D721Med (cell line): ENCODE measurements at places on chromosomes 16 and 17.

- DNase-seq = no peak
These were observed 1.1 kb downstream of the SLC12A4 start for GRCh38 chr16:67967183-67967957.

DNA sequence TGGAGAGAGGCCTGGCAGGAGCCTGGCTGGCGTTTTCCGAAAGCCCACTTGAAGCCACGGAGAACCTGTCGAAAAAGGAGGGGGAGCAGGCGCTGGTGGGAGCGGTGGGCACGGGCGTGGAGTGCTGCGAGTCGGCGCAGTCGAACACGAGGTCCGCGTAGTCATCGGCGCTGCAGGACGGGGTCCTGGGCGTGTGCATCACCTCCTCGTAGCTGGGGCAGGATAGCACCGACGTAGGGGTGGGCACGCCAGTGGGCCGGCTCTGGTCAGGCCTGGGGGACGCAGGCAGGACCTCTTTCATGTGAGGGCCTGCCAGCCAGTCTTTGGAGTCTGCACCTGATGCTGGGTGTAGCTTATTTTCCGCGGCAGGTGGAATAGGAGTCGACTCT lies 63.7 kb downstream of the ZNF778 start:
- no peak for DNase-seq

- DNase-seq = no peak
These were observed 741.1 kb upstream of the EEF2KMT start for GRCh38 chr16:5838725-5839124.

GRCh38 chr17:27530764-27531391 lies 74.6 kb downstream of the KSR1 start:
- no peak for DNase-seq

GRCh38 chr17:36936455-36937000 lies 747 bp upstream of the LHX1 start:
- DNase-seq = no peak

DNA sequence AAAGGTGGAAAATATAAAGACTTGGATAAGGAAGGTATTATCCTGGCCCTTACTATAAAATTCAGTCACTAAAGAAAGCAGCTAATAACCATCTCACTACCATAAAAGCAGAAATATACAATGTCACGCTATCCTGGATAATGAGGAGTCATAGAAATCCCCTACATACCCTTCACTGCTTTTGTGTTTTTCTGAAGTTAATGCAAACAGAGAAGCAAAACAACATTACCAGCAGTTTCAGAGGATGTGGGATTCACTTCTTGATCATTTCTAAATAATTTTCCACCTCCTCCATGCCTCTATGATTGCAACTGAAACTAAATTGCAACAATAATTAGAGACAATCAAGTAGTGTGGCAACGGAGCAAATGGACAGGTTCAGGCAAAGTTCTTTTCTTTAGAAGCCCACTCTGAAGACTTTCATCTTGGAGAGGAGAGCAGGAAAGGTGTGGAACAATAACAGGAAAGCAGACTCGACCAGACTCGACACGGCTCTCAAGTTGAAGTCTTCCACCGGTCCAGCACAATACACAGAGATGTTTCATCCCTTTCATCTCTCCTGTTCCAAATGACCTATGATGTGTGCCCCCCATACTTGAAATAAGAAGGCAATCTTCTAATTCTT lies 10.2 kb downstream of the CYTH1 start:
- DNase-seq = no peak

GRCh38 chr17:74239172-74239571 lies 25.8 kb downstream of the TTYH2 start:
- no peak for DNase-seq

DNA sequence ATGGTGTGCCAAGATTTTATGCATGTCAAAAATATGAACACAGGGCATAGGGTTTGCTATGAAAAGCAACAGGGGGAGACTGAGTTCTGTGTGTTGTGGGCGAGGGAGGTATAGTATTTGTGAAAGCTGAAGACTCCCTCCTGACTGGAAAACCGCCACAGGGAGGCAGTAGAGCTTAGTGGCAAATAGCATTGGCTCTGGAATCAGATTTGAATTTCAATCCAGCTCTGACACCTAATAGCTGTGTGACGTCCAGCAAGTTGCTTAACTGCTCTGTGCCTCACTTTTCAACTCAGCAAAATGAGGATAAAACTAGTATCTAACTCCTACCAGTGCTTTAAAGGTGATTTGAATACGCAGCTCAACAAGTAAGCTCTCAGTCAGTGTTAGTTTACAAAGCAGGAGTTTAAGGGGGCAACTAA lies 22.0 kb downstream of the KPNA2 start:
- DNase-seq = no peak

DNA sequence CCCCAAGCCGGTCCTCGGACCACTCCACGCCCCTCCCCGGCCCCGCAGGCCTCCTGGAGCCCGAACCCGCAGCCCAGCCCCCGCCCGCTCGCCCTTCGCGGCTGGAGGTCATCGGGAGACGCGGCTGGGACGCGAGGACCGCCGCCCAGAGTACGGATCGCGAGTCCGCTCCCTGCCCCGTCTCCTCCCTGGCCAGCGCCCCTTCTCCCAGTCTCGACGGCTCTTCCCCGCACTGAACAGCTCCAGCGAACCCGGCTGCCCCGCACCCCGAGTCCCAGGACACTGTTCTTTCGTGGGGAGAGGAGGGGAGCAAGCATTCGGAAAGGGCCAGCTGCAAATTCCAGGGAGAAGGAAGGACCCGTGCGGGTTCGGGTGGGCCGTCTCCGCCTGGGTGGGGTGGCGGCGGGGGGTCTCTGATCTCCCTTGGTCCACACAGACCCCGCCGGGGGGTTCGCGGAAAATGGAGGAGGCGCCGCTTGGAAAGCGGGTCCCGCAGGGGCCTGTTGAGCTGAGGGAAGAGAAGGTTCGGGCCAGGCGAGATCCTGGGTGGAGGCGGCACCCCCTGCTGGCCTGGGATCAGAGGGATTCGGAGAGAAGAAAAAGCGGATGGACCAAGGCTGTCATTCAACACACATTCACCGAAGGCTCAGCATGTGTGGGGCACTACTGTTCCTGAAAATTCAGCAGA lies 632 bp upstream of the RTN4RL1 start:
- peak; percentile 79 for DNase-seq

DNA sequence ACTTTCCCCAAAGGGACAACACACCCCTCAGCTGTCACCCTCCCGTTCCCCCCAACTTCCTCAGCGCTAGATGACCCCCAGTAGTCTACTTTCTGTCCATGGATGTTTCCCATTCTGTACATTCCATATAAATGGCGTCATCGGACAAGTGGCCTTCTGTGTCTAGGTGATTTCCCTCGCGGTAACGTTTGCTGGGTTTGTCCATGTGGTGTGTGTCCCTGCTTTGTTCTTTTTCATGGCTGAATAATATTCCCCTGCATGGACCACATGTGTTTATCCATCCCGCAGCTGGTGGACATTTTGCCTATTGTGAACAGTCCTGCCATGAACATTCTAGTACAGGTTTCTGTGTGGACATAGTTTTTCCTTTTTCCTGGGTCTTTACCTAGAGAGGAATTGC lies 7.3 kb upstream of the TEDC2 start:
- DNase-seq = no peak

GRCh38 chr17:8162233-8162996 lies at the start of gene VAMP2:
TSS of gene VAMP2 (minus strand) at chr17:8162948. CDS start at chr17:8162879, 69 bp downstream.
- no peak for DNase-seq

- DNase-seq = no peak
These were observed 3.0 kb downstream of the SALL1 start for GRCh38 chr16:51147776-51148677.

DNA sequence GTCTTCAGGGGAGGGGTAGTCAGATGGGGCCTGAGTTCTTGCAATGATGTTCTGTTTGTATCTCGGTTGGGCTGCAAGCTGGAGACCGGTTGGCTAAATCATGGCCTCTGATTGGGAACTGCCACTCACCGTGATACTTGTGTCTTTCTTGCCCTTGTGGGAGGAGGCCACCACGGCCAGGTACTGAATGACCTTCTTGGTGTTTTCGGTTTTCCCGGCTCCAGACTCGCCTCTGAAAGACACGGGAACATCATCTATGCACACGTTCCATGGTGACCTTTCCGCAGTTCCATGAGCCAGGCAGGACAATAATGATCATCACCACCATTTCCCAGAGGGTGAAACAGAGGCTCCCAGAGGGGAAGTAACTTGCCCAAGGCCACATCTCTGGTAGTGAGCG lies 70.3 kb downstream of the MYH11 start:
- DNase-seq = no peak

DNA sequence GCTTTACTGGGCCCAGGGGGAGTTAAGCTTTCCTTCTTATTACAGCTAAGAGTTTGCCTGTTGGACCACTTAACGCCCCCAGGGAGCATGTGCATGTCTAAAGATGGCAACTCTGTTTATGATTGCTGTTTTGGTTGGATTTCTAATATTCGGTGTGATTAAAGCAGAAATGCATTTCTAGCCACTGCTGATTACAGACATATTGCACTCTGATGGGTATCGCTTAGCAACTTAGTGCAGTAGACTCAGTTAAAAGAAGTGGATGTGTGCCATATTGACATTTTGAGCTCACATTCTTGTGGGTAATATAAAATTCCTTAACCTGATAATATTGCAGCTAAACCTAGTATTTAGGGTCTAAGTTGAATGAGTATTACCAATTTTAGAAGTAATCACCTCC lies 4.2 kb downstream of the NF1 start:
- no peak for DNase-seq

GRCh38 chr16:89242795-89243200 lies 25.3 kb downstream of the ZNF778 start:
- no peak for DNase-seq

- DNase-seq = no peak
These were observed 110.0 kb upstream of the CIBAR2 start for GRCh38 chr16:85222155-85222863.

DNA sequence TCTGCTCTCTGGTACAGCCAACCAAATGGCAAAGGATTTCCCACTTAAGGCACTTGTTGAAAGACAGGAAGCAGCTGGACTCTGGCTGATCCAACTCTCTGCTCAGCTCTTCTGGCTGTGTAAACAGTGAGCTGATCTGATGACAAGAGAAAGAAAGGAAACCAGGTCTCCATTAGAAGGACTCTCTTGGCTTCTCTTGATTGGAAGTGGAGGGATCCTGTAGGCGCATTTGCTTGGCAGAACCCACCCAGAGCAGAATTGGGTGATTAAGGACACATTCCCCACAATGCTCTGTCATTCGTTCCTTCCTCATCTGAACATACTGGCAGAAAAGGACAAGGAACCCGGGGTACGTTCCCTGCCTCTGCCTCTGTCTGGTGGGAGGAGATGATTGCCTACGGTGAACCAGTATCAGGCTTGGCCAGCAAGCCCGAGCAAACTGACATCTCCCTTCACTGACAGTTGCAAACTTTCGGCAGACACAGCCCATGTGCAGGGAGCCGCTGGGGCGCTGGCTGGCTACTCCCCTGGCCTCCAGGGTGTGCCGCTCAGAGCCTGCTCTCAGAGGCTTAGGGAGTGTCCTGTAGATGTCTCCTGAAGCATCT lies 29.1 kb downstream of the LDHD start:
- DNase-seq = no peak

DNA sequence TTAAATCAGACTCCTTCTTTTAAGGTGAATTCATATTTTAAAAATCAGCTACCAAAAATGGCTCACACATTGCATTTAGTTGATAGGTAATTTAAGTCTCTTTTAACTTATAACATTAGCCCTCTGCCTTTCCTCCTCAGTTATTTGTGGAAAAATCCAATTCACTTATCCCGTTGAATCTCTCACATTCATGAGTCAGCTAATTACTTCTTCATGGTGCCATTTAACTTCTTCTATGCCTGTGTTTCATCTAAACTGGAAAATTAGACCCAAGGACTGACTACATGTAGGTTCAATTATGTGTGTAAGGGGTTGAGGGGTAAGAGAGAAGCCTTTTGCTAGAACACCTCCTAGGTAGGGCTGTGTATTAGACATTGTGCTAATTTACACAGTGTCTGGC lies 18.4 kb upstream of the SLFN5 start:
- DNase-seq = no peak

DNA sequence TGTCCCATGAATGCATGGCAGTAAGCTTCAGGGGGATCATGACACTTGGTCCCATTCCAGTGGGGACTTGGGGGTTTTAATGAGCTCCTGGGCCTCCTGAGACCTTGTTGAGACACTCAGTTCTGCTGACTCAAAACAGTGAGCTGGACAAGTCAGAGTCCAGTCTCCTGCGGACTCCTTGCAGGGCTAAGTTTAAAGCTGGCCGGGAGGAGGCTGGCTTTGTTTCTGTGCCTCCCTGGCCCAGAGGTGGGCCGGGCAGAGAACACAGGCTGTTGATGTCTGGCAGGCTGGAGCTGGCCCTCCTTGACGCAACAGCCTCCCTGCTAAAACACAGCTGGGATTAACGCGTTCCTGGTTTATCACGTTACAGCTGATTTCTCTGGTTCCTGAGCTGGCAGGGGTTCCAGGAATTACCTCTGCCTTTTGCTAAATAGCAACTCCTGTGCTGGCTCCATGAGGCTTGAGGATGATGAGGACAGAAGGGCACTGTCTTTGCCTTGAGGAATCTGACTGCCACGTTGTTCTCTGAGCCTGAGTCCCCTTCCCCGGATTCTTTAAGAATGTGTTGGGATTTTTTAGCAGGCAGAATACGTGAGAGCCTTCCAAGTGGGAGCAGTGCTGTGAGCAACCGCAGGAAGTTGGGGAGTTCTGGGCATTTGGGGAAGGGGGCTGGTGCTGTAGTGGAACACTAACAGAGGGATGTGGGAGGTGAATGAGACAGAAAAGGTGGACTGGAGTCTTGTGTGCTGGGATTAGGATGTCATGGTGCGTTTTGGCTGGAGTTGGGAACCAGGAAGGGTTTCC lies 2.0 kb downstream of the GPT2 start:
- DNase-seq = no peak

GRCh38 chr16:87132361-87133014 lies 184.7 kb downstream of the C16orf95 start:
- no peak for DNase-seq

DNA sequence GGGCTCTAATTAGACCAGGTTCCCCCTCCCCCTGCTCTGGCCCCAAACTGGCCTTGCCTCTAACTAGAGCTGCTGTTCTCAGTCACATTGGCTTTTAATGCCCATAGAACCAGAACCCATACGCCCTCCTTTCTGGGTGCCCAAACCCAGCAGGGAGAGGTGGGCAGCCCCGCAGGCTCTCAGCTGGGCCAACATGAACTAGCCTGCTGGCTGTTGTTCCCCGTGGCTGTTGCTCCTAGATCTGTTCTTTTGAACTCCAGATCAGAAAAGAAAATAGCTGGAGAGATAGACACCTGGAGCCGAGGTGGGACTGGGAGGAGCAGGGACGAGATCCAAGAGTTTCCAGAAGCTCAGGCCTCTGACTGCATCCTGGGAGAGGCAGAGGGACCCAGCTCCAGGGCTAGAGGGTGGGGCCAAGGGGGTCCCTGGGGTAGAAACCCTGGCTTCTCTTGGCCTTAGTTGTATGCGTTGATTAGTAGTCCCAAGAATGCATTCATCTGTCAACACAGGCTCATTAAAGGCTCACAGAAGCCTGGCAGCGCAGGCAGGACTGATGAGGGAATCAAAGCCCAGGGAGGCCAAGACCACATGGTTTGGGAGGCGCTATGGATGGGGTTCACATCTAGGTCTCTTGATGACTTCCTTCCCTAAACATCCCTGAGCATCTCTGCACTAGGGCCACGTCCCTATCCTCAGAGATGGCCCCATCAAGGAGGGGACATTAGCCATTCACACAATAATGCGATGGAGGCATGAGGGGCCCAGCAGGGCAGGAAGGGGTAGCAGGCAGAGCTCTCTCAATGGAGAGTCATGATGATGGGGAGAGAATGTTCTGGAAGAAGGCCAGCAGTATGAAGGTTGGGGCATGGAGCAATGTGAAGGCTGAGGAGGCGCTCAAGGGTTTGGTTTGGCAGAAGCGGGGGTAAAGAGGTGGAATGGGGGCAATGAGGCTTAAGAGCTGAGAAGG lies 1.3 kb upstream of the CPSF4L start:
- no peak for DNase-seq

GRCh38 chr17:81514739-81515529 lies 2.3 kb upstream of the ACTG1 start:
- no peak for DNase-seq
